ENCODE measurements at places on chromosomes 5 and 9. TPM values are rescaled to one million over a fixed set of nuclear protein-coding genes. Genes with fewer than 3 reads are reported as not detected.

Gene HNRNPA0
- 14.0 TPM for total RNA-seq

Gene SLC6A7
- not detected for total RNA-seq

Gene GABRA1
- not detected for total RNA-seq

Gene SLC4A9
- total RNA-seq, result not detected

Gene PCDH1
- 19.2 TPM for total RNA-seq

Gene ADRB2
- 4.7 TPM for total RNA-seq

Gene CER1
- not detected for total RNA-seq

Gene FUT7
- total RNA-seq, result not detected

Gene SWI5
- 23.9 TPM for total RNA-seq

Gene MTX3
- 12.1 TPM for total RNA-seq

Gene ASPN
- total RNA-seq, result 6.9 TPM

Gene OCLN
- 2.0 TPM for total RNA-seq

Gene CLIC3
- total RNA-seq, result 16.7 TPM

Gene GDNF
- 0.21 TPM for total RNA-seq

Gene MAT2B
- total RNA-seq, result 46.3 TPM

Gene CDH9
- total RNA-seq, result not detected

Gene SLIT3
- 14.4 TPM for total RNA-seq
